Stimulated activated CD8-positive, alpha-beta memory T cell treated with anti-CD3 and anti-CD28 coated beads, Interleukin-4, amount 100 ng/mL, for 4 hours (primary cell): ENCODE measurements at places on chromosomes 16 and 17.

DNA sequence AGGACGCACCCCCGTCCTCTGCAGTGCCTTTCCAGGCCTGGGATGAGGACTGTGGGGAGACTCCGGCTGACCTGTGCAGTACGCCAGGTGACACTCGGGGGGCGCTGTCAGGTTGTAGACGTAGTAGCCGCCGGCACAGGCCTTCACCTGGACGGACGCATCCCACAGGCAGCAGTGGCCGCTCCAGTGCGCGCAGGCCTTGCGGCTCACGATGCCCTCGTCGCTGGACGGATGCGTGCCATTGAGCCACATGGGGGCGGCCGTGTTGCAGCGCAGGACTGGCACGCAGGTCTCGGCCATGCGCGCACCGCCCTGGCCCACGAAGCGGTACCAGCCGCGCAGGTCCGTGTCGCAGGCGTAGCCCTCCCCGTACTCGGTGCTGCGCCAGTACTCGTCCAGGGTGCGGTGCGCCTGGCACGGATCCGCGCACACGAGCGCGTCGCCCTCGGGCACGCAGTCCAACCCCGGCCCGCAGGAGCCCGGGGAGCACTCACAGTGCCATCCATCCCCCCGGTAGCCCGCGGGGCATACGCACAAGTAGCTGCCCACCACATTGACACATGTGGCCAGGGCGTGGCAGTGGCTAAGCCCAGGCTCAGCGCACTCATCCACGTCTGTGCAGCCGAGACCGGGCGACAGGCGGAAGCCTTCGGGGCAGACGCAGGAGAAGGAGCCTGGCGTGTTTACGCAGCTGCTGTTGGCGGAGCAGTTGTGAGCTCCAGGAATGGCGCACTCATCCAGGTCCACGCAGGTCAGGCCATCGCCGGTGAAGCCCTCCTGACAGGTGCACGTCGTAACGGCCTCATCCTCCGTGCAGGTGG, 3.9 kb downstream of the UMOD start:
- DNase-seq = no peak

DNA sequence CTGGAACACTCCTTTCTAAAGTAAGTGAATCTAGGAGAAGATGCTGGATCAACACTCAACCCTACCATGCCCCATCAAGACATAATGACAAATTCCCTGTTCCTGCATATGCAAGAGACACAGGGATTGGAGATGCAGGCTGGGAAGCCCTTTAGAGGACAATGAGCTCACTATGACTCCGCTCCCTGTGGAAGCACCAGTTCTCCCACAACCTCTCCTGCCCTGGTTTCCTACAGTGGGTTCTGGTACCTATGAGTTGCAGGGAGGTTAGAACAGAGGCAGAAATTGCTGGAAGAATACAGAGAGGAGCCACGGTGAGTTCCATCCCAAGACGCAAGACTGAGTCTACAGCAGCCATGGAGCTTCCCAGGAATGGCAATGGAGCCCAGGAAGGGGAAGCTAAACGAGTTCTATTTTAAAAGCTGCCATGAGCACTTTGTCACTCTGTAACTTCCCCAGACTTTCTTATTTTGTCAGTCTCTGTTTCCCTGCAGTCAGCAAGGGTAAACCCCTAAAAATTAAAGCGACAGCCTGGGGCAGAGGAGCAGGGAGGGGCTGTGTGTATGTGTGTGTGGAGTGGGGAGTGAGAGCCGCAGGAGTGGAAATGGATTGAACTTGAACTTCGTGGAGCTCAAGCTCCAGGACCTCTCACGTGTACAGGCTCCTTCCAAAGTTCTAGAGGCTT, 42.3 kb upstream of the PIK3R6 start:
- DNase-seq = no peak

DNA sequence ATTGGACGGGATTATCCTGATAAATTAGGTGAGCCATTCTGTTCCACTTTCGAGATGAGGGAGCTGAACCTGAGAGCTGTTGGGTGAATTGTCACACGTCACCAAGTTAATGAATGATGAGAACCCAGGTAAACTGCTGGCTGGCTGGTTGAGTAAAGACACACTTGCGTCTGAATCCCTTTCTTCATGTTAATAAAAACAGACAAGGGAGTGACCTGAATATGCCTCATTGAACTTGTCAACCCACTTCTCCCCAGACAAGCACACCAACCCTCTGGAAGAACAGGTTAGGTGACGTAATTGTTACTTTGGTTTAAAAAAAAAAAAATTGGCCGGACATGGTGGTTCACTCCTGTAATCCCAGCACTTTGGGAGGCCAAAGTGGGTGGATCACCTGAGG, 400.9 kb upstream of the CDH5 start:
- no peak for DNase-seq

DNA sequence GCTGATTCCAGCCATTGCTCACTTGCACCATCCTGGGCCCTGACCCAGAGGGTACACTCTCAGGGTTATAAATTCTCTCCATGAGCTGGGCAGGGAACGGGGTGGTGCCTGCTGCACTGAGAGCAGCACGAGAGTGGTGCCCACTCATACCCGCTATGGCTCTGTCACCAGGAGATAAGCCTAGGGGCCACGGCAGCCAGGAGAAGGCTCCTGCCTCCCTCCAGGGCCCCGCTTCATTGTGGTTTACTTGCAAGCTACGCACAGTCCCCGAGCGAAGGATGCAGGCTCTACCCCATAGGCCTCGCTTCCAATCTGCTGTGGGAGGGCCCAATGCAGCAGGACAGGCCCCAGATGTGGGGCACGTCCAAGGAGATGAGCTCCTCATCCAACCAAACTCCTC, 48.5 kb downstream of the VAC14 start:
- no peak for DNase-seq

DNA sequence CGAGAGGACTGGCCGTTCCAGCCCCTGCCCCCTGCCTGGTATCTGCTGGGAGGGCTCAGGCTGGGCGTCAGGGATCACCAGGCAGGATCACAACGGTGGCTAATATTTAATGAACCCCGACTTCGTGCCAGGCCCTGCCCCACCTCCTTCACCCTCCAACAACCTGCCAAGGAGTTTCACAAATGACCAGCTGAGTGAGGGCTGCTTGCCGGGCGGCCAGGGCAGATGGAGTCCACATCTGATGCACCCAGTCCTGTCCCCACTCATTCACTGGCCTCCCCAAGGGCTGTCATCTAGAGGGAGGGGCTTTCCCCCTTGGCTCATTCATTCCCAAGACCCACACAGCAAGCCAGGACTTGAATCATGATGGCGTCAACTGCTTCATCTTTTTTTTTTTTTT, 17.5 kb downstream of the UBALD1 start:
- no peak for DNase-seq

- no peak for DNase-seq
Observed at GRCh38 chr17:32445074-32445415, 735 bp downstream of the PSMD11 start.

GRCh38 chr17:64335486-64335885, 55.2 kb downstream of the PECAM1 start:
- DNase-seq = no peak

- DNase-seq = no peak
Observed at GRCh38 chr17:82479602-82480001, 21.1 kb downstream of the NARF start.

- no peak for DNase-seq
Observed at GRCh38 chr16:8436931-8437330, 153.4 kb downstream of the TMEM114 start.

DNA sequence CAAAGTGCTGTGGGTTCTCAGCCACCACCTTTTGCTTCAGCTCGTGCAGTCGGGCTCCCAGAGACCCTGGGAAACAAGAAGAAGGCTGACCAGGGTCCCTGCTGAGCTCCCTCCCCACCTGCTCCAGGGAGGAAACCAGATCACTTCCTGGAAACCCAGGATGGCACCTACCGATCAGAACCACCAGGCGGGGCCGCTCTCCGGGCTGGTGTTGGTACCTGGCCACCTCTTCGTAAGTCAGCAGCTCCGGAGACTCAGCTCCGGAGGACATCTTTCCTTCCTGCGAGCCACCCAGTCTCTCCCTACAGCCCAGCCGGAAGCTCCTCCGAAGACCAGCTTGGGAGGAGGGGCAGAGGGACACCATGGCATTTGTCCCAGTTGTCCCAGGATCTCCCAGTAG, 18.9 kb downstream of the MPP3 start:
- DNase-seq = no peak

DNA sequence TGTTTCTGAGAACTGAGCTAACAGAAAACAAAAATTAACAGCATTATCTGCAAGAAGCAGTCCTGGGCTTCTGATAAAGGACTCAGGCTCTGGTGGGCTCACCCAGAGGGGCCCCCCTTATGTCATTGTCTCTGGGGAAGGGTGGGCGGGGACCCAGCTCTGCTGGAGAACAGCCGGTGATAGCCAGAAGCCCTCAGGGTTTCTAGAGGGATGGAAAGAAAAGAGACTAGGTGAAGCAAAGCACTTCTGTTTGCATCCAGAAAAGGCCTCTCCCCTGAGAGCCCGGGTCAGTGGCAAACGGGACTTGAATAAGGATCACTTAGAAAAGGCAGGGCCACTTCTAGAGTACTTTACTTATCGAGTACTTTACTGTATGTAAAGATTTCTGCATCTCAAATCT, 7.0 kb upstream of the CDC42EP4 start:
- no peak for DNase-seq

DNA sequence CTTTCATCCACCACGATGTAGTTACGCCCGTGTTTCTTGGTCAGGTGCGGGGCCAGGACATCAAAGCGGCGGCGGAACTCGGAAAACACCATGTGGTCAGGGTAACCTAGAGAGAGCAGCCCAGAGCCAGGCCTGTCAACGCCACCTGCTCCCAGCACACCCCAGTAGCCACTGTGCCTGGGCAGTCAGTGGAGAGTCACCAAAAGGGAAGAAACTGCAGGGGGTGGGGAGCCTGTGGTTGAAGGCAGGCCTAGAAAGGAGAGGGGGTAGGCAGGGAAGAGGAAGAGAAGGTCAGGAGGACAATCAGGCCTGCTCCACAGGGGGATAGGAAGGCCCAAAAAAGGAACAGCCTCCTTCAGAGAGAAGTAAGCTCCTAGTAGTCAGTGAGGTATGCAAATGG, 64.1 kb downstream of the PIPOX start:
- no peak for DNase-seq

GRCh38 chr17:58870747-58871146, 115.1 kb downstream of the PPM1E start:
- no peak for DNase-seq

GRCh38 chr16:56349711-56350161, 75.6 kb downstream of the AMFR start:
- no peak for DNase-seq

- no peak for DNase-seq
Observed at GRCh38 chr16:28931801-28932225, at the start of gene CD19. Gene CD19 (plus strand): TSS chr16:28931971. CDS start chr16:28932001, 30 bp downstream.

DNA sequence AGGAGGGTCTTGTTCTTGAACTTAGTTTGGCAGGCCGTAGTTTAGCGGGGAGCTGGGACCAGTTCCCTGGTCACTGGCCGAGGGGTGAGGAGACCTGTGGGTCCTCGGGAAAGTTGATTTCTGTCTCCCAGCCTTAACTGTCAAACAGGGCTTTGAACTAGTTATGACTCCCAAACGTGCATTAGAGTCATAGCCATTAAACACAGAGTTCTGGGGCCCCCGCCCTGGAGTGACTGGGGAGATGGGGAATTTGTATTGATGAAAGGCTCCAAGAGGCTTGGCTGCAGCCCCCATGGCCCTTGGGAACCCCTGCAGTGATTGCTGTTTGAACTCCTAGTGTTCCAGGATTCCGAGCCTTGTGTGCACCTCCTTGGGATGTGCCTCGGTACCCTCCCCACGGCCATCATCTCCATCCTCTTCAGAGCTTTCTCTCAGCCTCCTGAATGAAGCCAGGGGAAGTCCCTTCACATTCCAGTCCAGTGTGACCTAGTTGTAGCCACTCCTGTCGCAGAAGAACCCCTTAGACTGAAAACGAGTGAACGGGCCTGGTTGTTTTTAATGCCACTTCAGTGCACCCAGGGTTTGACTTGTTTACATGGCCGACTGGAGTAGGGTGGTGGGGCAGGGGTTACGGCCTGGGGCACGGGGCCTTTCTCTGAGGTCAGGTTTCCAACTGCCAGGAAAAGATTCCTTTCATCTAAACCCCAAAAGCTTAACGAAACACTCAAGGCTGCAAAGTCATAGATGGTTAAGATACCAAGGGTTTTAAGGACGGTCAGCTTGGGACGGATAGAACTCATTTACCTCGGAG, 1.4 kb downstream of the MPRIP start:
- no peak for DNase-seq

DNA sequence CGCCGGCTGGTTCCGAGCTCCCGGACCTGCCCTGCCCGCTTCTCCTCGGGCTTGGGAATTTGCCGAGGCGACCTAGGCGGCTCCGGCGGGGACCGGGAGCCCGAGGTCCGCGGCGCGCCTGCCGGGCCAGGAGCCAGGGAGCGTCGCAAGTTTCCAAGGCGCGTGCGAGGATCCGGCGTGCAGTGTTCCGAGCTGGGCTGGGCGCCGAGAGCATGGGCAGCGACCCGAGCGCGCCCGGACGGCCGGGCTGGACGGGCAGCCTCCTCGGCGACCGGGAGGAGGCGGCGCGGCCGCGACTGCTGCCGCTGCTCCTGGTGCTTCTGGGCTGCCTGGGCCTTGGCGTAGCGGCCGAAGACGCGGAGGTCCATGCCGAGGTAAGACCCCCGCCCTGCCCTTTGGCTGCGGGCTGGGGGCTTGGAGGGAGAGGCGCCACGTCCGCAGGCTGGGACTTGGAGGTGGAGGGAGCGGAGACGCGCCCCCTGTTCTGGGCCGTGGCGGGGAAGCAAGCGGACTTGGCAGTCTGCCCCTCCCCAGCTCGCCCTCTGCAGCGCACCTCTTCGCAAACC, 668 bp downstream of the MMP15 start:
- no peak for DNase-seq

DNA sequence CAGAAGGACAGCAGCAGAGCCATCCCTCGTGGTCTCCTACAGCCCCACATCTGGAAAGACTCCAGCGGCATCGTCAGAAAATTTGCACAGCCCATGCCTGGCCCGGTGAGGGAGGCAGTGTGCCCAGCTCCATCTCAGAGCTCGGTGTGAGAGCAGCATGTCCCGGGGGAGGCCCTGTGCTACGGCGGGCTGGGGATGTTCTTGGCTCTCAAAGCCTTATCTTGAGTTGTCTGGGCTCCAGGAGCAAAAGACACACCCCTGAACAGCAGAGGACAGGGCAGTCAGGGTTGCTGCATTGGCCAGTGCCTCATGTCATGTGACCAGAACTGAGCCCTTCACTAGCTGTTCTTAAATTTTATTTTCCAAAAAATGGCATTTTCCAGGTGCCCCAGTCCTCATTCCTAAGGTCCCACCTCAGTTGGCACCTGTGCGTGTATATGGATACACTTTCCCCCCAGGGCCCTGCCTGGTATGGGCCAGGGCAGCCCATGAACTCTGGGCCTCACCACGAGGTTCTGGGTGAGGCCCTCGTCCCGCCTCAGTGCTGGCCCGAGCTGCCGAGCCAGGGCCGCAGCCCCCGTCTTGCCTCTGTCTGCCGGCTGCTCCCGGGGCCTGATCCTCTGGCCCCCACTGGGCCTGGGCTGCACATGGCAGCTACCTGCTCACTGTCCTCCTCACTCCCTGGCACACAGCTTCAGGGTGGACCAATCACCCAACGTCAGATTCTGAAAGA, 3.0 kb downstream of the NUDT16L1 start:
- DNase-seq = no peak
